Activated T-helper 9 cell treated with anti-CD3 and anti-CD28 coated beads, Interleukin-2, amount 50 U/mL, for 16 hours (primary cell): ENCODE measurements at places on chromosomes 3 and 15.
A peak's percentile ranks its signal among the peaks of the same experiment; 100 is the strongest.

DNA sequence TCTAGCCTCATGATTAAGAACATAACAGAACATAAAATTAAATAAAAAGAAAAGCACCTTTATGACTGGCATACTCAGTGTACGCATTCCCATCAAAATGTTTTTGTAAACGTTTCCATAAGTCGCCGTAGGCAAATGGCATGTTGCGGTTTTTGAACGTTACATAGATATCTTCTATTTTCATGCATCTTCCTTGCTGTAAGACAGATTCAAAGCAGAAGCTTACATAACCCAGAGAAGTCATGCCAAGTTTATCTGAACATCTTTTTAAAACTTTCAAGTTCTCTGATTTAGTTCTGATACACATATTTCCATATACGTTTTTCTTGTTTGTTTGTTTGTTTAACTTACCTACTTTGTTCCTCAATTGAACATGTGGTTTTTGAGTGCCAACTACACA is 388.6 kb downstream of the GABRG3 start:
- no peak for DNase-seq

DNA sequence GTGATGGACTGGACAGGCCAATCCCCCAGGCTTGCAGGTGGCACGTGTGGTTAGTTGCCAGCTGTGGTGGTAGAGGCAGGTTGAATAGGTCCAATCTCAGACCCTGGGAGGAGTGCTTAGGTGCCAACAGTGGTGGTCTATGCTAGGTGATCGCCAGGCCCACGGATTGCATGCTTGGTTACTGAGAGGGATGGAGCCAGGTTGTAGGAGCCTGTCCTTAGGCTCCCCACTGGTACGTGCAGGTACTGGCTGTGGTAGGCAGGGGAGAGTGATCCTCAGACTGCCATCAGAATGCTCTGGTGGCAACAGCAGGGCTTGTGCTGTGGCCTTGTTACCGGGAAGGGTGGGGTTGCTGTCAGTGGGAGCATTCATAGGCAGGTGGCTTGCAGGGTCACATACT is 44.7 kb downstream of the NCK1 start:
- no peak for DNase-seq

DNA sequence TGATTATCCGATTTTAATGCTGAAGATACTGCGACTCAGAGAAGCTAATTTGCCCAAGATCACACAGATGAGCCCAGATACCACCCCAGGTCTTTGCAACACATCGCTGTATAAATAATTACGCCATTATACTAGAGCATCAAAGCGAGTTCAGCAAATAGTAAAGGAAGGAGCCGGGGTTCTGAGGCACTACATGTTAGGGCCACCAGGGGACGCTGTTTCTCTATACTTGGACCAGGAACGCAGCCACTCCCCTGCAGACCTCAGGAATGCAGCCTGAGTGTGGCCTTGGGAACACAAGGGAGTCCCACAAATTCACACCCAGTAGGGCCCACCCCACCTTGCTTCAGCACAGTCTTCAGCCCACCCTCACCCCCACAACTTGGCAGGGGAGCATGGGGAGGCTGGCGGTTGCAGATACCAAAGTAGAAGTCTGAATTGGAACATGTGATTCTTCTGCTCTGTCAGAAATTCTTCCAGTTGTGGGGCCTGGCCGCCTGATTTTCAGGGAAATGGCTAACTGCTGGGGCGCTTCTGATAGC is 57.8 kb upstream of the RYK start:
- DNase-seq = peak; percentile 58

- DNase-seq = no peak
These were observed 77.7 kb upstream of the NUDT16 start for GRCh38 chr3:131303848-131304247.

GRCh38 chr15:48582452-48583247 is 62.9 kb downstream of the FBN1 start:
- DNase-seq = no peak
